ENCODE measurements at places on chromosomes 2 and 18. TPM values are rescaled to one million over a fixed set of nuclear protein-coding genes. Genes with fewer than 3 reads are reported as not detected.

DNA sequence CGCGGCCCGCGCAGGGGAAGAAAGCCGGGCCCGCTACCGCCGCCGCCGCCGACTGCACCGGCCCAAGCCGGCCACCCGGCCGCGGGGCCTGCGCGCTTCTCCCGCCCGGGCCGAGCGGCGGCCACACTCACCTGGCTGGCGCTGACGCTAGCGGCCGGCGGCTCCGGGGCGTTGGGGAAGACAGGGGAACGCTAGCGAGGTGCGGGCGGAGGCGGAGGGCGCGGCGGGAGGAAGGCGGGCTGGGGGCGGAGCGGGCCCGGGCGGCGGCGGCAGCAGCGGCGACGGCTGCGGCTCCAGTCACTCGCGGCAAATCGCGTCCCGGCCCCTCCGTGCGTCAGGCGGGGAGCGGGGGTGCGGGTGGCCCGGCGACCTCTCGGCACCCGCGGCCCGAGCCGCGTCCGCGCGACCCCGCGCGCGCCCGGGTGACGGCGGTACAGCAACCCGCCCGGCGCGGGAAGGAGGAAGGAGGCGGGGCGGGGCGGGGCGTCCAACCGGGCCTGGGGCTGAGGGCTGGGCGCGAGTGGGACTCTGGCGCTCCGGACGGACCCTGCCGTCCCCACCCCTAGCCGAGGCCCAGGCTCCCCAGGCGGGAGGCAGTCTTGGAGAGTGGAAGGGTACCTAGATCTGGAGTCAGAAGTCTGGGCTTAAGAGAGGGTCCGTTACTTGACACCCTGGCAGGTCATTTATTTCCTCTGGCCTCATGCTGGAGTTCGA lies at the start of gene SESTD1:
Gene SESTD1 (minus strand): TSS at position 465 of the 714 bp plus-strand sequence. CDS start 72,991 bp downstream, outside the sequence.
- no peak for DNase-seq

- no peak for DNase-seq
Measured at GRCh38 chr2:228675646-228676045, 494.2 kb upstream of the SPHKAP start.

DNA sequence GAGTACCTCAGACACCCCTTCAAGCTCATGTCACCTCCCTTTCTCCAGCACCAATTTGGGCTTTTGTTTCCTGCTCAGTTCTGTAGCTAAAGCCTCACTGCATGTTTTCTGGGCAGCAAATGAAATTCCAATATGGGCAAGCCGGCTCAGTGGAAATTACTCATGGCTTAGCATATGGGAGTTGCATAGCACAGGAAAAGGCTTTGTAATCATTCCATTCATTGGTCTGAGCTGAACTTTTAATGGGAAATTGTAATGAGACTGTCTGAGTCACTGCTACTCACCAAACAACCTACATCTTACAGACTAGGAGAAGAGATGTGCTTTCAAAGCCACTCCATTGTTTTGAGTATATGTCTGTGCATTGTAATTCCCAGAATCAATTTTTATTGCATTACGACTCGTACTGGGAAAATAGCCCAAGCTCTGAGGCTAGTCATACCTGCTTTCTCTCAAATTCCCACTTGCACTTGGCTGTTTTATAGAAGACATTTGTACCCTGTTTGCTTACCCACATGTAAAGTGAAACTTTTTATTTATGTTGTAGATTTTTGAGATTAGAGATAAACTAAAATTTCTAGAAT lies 139.5 kb upstream of the LRATD1 start:
- DNase-seq: no peak

- no peak for DNase-seq
Measured at GRCh38 chr2:195730912-195731311, 73.9 kb downstream of the SLC39A10 start.

DNA sequence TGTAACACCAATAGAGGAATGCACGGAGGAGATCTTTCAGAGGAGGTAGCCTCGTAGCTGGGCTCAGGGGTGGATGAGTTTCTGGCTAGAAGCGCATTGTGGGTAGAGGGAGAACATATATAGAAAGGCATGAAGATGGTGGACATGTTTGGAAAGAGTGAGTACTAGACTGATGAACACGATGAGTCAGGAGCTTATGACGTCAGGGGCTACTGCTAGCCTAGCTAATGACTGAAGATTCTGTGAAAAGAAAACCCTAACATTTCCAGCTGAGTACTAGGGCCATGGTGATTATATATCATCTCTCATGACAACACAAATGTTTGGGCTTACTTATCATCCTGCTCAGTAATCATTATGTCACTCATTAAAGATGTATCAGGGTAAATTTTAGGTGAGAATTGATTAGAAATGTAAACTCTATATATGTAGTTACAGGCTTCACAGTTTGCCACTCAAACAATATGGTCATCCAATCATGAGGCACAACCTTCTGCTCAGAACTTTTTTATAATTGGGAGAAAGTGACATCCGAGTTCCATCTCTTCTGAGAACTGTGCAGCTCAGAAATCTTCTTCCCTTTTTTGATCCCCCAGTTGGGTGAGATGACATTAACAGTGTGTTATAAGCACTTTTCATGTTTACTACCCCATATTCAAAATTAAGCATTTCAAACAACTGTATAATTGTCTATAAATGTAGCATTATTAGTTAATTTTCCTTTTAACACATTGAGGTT lies 22.2 kb upstream of the IL1RN start:
- no peak for DNase-seq

DNA sequence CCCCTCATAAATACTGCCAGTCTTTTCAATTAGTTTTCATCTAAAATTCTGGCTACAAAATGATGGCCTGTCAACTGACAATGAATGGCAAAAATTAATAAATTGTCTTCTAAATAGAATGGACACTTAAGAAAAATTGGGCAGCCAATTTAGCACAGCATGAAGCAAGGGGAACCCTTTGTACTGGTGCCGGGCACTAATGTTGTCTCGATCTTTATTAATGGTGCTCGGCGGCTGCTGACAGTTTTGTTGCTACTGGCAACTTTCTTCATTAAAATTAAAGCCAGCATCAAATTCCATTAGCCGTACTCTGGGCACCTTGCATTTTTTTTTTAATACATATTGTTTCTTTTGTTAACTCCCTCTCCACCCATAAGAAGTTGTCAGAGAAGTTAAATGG lies 309.3 kb downstream of the GBX2 start:
- DNase-seq: no peak

- peak; percentile 18 for DNase-seq
Measured at GRCh38 chr2:21042958-21043743, 722 bp downstream of the APOB start.

DNA sequence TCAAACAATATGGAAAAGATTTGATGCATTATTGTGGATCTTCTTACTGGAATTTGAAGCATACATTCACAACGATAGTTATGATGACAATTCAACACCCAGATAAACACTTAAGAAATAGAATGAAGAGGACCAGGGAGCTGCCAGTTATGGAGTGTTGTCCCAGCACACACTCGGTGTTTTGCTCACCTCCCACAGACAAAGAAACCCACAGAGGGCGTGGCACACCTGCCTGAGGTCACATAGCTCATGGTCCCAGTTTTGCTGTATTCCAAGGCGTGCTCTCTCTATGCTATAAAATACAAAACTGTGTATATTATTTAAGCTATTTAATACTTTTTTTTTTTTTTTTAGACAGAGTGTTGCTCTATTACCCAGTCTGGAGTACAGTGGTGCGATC lies 31.1 kb downstream of the EFR3B start:
- no peak for DNase-seq

- DNase-seq: no peak
Measured at GRCh38 chr2:25806941-25807340, 71.3 kb downstream of the ASXL2 start.

DNA sequence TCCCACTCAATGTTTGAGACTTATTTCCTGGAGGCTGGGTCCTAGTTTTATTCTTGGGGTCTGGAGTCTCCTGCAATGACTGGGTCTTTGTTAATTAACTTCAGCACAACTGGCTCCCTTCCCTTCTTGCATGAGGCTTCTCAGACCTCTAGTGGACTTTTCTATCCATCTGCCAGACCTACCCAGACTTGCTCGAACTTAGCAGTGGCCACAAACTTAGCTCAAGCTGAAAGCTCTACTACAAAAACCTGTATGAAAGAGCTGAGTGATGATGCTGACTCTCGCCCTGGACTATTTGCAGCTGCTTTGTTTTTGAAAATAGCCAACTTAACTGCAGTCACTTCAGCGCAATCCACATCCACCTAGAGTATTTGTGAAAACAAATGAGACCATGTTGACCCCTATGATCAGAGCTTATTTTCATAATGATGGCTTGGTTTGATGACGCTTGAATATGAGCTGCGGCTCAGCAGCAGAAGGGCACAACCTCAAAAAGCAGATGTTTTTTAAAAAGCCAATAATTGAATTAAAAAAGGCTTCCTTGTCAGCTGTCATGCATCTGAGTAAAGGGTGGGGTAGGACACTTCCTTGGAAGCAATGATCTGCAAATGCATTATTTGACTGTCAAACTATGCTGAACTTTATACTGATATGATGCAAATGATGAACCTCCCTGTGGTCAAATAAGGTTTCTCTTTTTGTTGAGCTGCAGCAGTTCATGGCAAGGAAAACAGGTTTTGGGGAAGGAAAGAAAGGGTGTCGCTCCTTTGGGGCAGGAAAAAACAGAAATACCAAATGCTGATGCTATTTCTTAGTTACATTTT lies 10.6 kb upstream of the ANXA4 start:
- DNase-seq: no peak

- DNase-seq: no peak
Measured at GRCh38 chr2:37831081-37831780, 93.9 kb upstream of the RMDN2 start.

- DNase-seq: no peak
Measured at GRCh38 chr2:48695991-48696390, 59.5 kb downstream of the LHCGR start.

DNA sequence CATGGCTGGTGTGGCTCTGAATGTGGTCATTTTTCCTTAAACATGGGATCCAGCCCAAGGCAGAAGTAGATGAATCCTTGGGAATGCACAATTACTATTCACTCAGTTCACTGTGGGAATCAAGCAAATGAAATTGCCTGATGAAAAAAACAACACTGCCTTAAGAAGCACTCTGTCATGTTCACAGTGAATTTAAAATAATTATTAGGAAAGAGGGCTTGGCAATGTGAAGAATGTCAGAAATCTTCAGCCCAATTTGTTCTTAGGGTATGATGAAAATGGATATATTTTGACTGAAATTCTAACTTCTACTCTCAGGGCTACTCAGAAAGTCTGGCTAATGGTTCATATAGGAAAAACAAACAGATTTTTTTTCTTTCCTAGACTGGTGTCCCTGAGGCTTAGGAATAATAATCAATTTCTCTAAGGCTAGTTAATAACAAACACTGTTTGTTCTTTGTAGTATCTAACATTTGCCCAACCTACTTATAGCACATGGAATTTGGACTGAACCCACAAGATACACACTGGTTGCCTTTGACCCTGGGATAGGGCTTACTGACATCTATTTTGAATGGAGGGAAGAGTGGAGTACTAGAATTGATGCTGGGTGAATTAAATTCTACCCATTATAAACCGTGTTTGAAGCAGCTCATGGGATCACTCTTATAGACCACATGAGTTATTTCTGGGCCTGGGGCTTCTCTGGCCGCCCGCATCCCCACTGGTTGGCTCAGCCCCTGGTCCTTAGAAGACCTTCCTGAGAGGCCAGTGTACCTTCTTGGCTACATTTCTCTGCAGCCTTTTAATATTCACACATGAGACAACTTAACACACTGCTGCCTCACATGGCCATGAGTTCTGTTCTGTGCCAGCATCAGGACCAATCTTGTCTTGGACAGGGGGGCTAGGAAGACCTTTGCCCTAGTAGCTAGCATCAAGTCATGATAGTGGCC lies 8.3 kb upstream of the MRPL33 start:
- no peak for DNase-seq

GRCh38 chr2:196225213-196225612 lies 53.8 kb upstream of the STK17B start:
- DNase-seq: no peak

DNA sequence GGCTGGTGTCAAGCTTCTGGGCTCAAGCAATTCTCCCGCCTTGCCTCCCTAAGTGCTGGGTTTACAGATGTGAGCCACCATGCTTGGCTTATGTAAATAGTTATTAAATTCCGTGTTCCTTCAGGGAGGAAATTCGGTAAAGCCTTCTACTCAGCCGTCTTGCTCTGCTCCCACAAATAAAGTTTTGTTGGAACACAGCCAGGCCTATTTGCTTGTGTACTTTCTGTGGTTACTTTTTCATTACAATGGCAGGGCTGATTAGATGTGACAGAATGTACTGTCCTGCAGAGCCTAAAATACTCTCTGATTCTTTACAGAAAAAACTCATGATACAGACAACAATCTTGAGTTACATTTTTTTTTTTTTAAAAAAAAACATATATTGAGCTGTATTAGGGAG lies 68.8 kb upstream of the TACR1 start:
- no peak for DNase-seq

GRCh38 chr2:204505488-204505887 lies 39.8 kb upstream of the PARD3B start:
- DNase-seq: no peak

DNA sequence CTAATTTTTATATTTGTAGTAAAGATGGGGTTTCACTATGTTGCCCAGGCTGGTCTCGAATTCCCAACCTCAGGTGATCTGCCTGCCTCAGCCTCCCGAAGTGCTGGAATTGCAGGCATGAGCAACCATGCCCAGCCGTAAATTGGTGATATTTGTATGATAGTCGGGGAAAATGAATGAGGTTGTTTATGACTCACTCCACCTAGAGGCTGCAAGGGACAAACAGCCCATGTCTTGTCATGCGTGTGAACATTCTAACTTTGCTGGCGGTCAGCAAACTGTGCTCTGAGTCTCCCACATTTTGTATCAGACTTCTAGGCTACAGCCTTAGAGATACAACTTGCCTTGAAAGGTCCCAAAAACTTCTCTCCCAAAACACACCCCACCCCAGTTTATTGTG lies 133.5 kb upstream of the DTNA start:
- DNase-seq: no peak

LIMS1 gene
- total RNA-seq: 101 TPM

ADAM17 gene
- 50.0 TPM for total RNA-seq

BMP10 gene
- not detected for total RNA-seq

QPCT gene
- 2.3 TPM for total RNA-seq

GAREM2 gene
- 12.4 TPM for total RNA-seq

SLC19A3 gene
- 0.28 TPM for total RNA-seq

ANO7 gene
- total RNA-seq: 6.9 TPM

PAX3 gene
- not detected for total RNA-seq

TLX2 gene
- total RNA-seq: not detected

ANKRD30BL gene
- not detected for total RNA-seq

FAM161A gene
- total RNA-seq: 10.1 TPM

COL4A4 gene
- total RNA-seq: 0.13 TPM

All from Panc1 (cell line).